ENCODE measurements at places on chromosomes 7 and 10. TPM values are rescaled to one million over a fixed set of nuclear protein-coding genes. Genes with fewer than 3 reads are reported as not detected.

The COBL gene
- total RNA-seq = not detected

The SLC18A3 gene
- total RNA-seq = not detected

The NUTM2A gene
- 0.89 TPM for total RNA-seq

The ZNF107 gene
- total RNA-seq = 21.8 TPM

The FZD8 gene
- total RNA-seq = 0.22 TPM

The TECTB gene
- total RNA-seq = not detected

- peak within 1 kb of the TSS; percentile 93 for H3K27ac ChIP-seq
- peaks cover 34% of the 10 kb centered on the region for H3K4me1 ChIP-seq
- no peaks in the 10 kb centered on the region for H3K36me3 ChIP-seq
- H3K4me3 ChIP-seq = peak within 1 kb of the TSS; percentile 96
These were observed at the start of gene POLR1F for GRCh38 chr7:19708397-19709248. Gene POLR1F (minus strand): TSS chr7:19709037. CDS start chr7:19709016, 21 bp downstream.

Data from activated CD4-positive, alpha-beta T cell treated with anti-CD3 and anti-CD28 coated beads, Interleukin-2, amount 10 ng/mL, durations not matched to agents 7 days and 5 days (primary cell).